Muscle of leg (tissue), 16 donors: ENCODE measurements at places on chromosomes 4 and X. TPM values are rescaled to one million over a fixed set of nuclear protein-coding genes. Genes with fewer than 3 reads are reported as not detected.

DNA sequence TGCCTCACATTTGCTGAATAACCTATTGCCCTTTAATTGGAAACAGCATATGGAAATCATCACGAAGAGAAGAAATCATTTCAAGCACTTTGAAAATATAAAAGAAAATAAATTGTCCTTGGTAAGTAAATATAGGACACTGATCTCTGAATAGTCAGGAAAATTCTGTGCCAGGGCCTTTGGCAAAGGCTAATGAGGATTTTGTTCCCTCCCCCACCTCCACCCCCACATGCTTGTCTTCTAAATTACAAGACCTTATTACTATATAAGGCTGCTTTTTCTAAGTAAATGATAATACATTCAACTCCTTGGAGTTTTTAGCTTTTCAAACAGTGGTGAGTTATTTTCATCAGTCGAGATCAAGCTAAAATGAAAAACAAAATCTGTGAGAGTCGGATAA, 15.8 kb downstream of the SYNPO2 start:
- peak; percentile 34 for DNase-seq

DNA sequence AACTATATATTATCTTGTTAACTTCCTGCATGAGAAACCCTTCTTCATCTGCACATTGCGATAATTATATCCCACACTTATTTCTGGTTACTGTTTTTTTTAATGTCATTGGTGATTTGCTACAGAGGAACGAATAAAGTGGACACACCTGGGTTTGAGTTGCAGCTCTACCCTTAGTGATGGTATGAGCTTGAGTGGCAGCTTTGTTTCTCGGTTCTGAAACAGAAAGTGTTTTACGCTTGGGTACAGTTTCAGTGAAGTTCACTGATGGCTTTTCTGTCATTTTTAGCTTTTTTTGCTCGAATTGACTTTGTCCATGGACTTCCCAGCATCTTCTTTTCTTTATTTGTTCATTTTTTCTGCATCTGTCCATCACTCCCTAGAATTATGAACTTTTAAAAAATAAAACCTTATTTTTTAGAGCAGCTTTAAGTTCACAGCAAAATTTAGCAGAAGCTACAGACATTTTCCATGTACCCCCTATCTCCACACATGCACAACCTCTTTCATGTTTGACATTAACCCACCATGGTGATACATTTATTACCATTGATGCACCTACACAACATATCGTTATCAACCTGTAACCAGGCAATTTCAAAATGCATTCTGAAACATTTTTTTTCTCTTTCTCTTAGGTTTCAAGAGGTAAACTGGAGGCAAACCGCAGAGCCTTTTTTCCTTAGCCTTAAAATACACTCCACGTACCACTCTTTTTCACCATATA, 1041.6 kb upstream of the PRKX start:
- no peak for DNase-seq

The TMEM47 gene
- 63.6 TPM for total RNA-seq

GRCh38 chr4:184457535-184458249, 16.7 kb downstream of the IRF2 start:
- no peak for DNase-seq

The INTS6L gene
- 11.3 TPM for total RNA-seq

GRCh38 chrX:106728337-106728736, 1.8 kb downstream of the RNF128 start:
- DNase-seq: no peak

The ENOX2 gene
- 11.6 TPM for total RNA-seq

DNA sequence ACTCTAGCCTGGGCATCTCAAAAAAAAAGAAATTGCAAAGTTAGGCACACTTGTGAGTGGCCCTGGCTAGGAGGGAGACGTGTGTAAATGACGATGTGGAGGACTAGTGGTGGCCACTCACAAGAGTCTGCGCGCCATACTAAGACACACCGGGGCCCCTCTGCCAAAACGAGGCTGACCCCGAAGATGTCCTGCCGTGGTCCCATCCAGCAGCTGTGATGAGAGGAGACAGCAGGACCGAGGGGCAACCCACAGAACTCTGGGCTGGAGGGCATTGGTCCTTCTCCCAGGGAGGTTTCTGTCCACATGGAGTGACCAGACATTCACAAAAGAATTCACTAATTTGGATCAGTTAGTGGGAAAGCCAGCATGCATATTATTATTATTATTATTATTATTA, 47.4 kb downstream of the NOP14 start:
- no peak for DNase-seq

- peak; percentile 30 for DNase-seq
These were observed 175.0 kb upstream of the ARHGEF9 start for GRCh38 chrX:63959975-63960374.

The RAB9B gene
- total RNA-seq: 20.0 TPM

DNA sequence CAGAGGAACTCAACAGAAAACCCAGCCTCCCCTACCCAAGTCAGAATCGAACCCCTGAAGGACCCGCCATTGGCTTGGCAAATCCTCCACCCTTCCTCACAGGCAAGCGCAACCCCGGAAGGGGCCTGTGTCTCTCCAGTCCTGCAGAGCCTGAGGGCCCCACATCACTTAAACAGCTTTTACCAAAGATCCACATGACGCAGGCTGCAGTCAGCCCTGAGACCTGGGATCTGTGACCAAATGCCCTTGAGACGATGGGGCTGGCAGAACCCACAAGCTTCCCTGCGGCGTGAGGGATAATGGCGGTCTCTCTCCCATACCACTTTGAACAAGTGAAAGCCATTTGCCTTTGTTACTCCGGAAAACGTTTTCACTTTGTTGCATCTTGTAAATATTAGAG, 54.9 kb downstream of the ACOX3 start:
- no peak for DNase-seq

The IL21 gene
- total RNA-seq: not detected

The ZNF674 gene
- 3.9 TPM for total RNA-seq

The TMPRSS11A gene
- not detected for total RNA-seq

DNA sequence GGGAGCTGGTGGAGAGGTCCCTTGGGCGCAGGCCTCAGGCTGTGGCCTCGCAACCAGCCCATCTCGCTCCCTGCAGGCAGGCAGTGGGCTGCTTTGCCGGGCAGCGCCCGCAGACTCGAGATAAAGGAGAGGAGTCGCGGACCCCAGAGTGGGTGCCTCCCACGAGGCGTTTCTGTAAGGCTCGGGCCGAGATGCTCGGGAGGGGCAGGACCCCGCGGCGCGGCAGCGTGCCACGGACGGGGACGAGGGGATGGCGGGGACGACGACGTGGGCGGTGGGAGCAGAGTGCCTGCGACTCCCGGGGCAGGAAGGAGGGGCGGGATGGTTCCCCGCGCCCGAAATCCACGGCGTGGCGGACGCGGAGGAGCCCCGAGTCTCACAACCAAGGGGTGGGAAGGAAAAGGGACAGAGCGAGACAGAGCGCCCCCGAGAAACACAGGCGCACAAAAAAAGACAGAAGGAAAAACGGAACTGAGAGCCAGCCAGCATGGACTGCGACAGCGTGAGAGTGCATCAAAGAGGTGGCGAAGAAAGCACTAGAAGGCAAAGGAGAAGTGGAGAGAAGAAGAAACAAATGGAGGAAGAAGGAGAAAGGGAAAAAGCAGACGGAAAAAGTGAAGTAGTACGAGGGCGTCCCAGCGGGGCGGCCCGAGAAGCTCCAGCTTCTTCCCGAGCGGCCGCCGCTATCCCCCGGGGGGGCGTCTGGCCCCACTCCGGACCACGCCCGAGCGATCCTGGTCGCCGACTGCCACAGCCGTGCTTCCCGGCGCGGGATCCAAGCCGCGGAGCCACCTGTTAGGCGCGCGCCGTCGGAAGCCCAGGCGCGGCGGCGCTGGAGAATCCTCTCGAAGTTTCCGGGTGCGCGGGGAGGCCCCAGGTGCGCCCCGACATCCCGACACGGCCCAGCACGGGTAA, 1.5 kb downstream of the BEND4 start:
- peak; percentile 5 for DNase-seq

The GALNT7 gene
- 20.2 TPM for total RNA-seq

DNA sequence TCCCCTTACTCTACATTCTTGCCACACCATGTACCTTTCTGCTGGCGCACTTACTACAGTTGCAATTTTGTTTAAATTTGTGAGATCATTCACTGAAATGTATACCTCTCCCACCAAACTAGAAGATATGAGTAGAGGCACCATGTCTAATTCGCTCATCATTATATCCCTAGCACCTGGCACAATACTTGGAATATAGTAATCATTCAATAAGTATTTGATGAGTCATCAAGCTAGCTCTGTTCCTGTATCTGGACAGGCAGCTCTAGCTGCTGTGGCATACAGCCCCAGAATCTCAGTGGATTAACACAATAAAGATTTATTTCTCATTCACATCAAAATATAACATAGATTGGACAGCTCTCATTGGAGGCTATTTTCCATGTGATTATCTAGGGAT, 245.9 kb downstream of the IDS start:
- no peak for DNase-seq

DNA sequence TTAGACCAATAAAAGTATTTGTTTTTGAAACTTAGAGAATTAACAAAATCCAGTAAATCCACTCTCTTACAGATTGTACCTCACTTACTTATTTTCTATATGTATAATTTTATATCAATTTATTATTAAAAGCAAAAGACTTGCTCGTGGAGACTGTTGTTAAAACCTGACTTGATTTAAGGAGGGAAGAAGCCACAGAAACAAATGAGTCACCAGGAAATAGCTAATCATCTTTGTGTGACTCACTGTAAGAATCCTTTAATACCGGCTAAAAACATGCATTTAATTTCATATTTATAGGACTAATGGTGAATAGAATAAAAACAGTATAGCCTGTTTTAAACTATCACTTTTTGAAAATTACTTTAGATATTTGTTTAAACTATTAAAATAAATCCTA, 29.9 kb upstream of the UBE2NL start:
- DNase-seq: no peak

DNA sequence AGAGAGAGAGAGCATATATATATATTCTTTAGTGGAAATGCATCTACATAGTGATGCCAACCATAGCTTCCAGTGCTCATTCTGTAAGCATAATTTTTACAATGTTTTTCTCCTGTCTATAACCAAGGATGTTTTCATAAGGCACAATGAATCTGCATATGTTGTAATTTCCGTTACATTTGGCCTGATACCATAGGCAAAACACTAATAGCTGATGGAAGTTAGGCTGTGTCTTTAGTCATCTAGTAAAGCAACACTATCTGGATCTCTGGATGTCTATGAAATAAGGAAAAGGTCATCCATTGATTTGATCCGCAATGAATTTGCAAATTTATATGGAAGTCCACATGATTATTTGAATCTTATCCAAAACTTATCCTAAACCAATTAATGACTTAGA, 8.1 kb downstream of the PCDH7 start:
- peak; percentile 21 for DNase-seq

The DGKK gene
- not detected for total RNA-seq

The NLRP2B gene
- total RNA-seq: 0.04 TPM

- DNase-seq: no peak
These were observed 183.4 kb downstream of the SPRY1 start for GRCh38 chr4:123579961-123580360.

- DNase-seq: peak; percentile 92
These were observed 91.1 kb downstream of the P2RY10 start for GRCh38 chrX:79036157-79036880.

GRCh38 chrX:16484338-16484737, 165.6 kb upstream of the S100G start:
- peak; percentile 15 for DNase-seq

The KLHL2 gene
- 7.3 TPM for total RNA-seq

DNA sequence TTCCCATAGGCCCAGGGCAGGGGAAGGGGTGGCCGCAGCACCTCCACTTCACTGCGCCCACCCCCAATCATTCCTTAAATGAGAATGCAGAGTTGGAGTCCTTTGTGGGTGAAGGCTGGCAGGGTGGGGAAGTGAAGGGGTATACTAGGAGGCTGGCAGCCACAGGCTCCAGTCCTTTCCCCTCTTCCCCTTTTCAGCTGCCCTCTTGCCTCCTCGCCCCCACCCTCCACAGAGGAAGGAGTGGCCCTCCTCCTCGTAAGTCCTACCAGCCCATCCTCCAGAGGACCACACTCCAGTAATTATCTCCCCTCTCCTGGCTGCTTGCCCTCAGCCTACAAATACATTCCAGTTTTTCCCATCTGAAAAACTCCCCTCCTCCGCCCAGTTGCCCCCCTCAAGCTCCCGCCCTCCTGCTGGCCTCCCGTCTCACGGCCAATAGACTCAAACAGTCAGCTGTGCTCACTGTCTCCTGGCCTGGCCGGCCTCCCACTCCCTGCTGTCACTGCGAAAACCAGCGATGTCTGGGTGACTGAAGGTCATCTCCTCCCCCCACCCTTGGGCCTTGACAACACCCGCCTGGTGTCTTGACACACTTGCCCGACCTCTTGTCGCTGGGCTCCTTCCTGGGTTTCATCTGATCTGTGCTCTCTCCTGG, 38.8 kb downstream of the EFNB1 start:
- DNase-seq: peak; percentile 63

DNA sequence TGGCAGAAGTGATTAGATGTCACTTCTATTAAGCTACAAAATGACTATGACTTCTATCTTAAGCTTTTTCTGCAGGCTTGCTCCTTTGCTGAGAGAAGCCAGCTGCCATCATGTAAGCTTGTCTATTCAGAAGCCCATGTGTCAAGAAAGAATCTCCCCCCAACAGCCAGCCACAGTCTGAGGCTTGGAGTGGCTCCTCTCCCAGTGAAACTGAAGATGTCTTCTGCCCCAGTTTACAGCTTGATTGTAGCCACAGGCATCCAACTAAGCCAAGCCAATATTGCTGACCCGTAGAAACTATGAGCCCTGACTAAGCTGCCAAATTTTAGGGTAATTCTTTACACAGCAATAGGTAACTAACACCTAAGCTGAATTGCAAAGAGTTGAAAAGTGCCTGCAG, 26.7 kb upstream of the SLC10A7 start:
- no peak for DNase-seq

DNA sequence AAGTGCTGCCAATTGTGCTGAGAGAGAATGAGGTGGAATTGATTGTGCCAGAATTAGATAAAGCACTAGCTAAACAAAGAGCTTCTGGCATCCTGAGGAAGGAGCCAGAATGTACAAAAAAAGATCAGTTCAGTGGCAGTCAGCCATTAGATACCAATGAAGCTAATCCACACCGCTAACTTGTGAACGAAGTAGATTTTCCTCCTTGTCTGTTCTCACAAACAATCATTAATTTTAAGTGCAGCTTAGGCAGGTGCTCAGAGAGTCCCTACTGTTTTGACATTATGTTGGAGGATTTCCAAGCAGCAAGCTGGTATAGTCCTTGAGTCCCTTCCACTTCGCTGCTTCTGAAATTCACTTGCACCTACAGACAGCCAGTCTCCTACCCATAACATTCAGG, 617.4 kb downstream of the CENPC start:
- DNase-seq: peak; percentile 26

The CLDN34 gene
- total RNA-seq: not detected

The VCX3A gene
- total RNA-seq: not detected

DNA sequence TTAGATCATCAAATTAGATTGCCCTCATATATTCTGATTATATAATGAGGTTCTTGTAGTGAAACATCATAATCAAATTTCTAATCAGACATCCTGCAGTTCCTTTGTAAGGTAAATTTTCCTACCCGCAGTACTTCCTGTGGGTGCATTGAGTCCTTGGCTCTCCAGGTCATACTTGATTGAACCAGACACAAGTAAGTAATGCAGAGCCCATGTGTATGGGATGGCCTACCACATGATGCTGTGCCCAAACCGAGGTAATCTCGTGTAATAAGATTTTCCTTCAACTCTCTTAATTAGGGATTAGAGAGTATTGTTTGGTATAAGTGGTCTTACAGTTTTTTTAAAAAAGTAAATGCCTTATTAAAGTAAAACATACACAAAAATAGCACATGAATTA, 1841.8 kb downstream of the PCDH7 start:
- DNase-seq: no peak

GRCh38 chr4:89254847-89255246, 52.8 kb downstream of the GPRIN3 start:
- DNase-seq: no peak

The MGAT4D gene
- not detected for total RNA-seq
